ENCODE measurements at places on chromosomes 5 and 9.

DNA sequence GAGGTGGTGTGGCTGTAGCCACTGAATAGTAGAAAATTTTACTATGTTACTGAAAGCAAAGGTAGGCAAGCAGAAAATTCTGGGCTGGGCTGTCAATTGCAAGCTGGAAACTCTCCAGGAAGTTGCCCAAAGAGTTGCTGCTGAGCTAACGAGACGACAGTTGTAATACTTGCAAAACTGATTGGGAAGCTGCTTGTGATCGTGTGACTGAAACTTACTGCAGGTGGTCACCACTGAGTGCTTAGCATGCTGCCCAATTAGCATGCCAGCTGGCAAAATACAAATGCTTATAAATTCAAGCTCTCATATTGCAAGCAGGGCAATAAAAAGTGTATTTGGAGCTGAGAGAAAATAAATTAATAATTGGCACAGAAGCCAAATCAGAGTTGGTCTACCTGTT, 758.5 kb upstream of the EDIL3 start:
- no peak for DNase-seq

- DNase-seq = no peak
Observed at GRCh38 chr9:38293022-38293421, 99.5 kb upstream of the ALDH1B1 start.

DNA sequence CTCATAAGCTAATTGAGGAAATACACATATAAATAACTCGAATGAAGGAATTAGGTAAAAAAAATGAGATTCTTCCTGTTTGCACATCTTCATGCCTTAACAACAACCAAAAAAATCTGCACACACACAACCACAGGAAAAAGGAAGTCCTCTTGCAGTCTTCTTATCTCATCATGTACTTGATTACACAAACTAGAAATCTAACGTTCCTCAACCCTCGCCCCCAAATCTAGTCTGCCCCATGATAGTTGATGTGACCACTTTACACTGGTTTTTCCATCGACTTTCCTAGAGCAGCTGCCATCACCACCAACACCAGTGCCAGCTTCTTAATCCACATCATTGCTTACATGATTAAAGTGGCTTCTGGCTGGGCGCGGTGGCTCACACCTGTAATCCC, 31.2 kb upstream of the RNU6ATAC start:
- no peak for DNase-seq

DNA sequence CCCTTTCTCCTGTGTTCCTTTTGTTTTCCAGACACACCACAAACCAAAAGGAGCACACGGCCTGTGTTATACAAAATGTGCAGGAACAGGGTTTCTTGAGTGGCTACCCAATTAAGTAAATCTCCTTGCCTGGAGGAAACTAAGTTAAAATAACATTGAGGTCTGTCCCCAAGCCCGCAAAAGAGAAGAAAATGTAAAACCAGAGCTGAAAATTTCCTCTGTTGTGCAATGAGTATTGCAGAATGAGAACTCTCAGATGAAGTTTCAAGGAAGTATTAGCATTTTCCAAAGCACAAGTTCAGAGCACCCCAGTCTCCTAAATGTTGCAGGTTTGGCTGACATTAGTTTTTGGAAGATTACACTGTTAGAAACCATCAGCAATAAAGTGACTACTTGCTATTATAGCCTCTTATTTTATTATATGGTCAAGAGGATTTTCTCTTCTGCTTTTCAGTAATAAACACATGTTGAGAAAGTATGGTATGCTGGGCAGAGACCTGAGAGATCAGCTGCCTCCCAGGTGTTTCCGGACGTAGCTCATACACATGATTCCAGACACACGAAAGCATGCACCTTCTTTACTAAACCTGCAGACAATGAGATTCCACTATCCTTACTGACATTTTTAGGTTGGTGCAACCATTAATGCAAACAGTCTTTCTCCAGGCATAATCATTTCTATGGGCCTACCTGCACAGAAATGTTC, 161.3 kb downstream of the SNCAIP start:
- DNase-seq = no peak

DNA sequence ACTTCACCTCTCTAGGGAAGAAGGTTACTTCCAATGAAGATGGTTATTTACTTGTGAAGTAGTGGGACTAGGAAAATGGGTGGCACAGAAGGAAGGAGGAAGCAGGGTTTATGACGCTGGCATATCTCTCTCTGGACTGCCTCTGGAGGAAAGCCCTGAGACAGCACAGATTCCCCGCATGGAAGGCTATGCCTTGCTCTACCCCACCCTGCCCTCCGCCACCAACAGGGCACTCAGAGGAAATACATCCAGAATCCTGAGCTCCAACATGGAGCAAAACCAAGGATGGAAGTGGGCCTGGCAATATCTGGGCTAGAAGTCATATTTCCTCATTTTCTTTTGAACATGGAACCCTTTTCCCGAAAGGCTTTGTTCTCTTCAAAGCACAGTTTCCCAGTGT, 346.9 kb downstream of the ZSWIM6 start:
- no peak for DNase-seq

- DNase-seq = no peak
Observed at GRCh38 chr5:35269006-35269405, 38.7 kb upstream of the PRLR start.

DNA sequence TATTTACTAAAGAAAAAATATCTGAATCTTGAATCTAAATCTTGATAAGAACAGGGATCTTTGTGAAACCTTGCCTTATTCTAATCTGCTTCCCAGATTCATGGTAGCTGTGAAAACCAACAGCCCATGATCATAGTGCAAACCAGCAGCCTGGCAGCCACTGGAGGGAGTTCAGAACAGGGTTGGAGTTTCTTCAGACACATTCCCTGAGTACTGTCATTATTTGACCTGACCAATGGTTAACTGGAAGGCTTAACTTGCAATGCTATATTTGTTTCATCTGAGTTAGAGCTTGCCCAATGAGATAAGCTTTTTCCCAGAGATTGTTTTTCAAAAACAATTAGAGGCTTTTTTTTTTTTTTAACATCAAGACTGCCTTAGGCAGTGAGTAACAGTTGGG, 47.8 kb downstream of the LOX start:
- no peak for DNase-seq

DNA sequence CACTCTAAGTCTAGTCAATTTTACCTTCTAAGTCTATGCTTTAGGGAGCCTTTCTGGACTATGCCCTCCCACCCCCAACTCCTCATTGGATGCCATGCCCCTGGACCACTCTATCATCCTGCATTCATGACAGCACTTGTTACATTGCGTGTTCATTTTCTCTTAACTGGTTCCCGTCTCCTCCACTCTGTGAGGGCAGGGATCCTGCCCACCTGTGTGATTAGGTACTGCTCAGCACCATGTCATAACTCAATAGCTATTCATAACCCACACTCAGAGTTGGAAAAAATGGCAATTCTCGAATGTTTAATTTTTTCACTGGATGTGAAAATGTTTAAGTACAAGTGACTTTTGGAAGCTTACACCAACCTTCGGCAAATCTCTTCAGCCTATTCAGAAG, 88.5 kb downstream of the PRLR start:
- DNase-seq = no peak
